ENCODE measurements at places on chromosomes 2 and 18. TPM values are rescaled to one million over a fixed set of nuclear protein-coding genes. Genes with fewer than 3 reads are reported as not detected.

GRCh38 chr2:180669016-180669415 lies 311.4 kb upstream of the UBE2E3 start:
- H3K4me1 ChIP-seq, result no peaks in the 10 kb centered on the region
- no peaks in the 10 kb centered on the region for H3K27me3 ChIP-seq
- no peak overlapping the region for H3K27ac ChIP-seq

GRCh38 chr18:56542476-56542875 lies 95.9 kb downstream of the TXNL1 start:
- H3K27ac ChIP-seq, result no peak overlapping the region
- no peaks in the 10 kb centered on the region for H3K27me3 ChIP-seq
- no peak overlapping the region for H3K4me3 ChIP-seq
- no peaks in the 10 kb centered on the region for H3K36me3 ChIP-seq

GRCh38 chr2:64303250-64303649 lies 150.7 kb upstream of the LGALSL start:
- H3K27me3 ChIP-seq, result no peaks in the 10 kb centered on the region
- no peaks in the 10 kb centered on the region for H3K36me3 ChIP-seq
- no peak overlapping the region for H3K4me3 ChIP-seq
- H3K4me1 ChIP-seq, result no peaks in the 10 kb centered on the region
- DNase-seq, result no peak

DNA sequence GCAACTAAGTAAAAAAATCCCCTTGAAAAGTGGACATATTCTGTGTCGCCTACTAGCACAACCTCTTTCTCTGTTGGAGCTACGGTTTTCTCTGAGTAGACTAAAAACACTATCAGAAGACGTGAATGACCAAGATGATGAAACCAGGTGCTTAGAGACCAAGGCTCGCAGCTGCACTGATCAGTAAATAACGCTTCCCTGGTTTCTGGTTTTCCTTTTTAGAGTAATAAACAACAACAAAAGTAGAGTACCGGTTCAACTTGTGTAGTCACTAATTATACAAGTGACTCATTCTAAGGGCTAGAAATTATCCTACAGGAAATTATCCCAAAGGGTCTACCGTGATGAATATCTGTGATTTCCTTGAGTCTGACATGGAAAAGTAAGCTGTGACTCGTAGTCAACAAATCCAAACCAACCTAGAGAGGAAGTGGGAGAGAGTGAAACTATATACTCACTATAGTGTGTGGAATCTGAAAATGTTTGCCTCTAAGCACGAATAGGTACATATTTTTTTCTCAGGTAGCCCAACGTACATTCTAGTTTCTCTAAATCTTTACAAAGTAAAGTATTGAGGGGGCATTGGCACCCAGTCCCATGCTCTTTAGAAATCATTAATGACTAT lies 17.8 kb downstream of the RASGRP3 start:
- peaks cover 18% of the 10 kb centered on the region for H3K4me1 ChIP-seq
- H3K27ac ChIP-seq, result no peak overlapping the region
- H3K27me3 ChIP-seq, result no peaks in the 10 kb centered on the region
- no peak overlapping the region for H3K4me3 ChIP-seq

DNA sequence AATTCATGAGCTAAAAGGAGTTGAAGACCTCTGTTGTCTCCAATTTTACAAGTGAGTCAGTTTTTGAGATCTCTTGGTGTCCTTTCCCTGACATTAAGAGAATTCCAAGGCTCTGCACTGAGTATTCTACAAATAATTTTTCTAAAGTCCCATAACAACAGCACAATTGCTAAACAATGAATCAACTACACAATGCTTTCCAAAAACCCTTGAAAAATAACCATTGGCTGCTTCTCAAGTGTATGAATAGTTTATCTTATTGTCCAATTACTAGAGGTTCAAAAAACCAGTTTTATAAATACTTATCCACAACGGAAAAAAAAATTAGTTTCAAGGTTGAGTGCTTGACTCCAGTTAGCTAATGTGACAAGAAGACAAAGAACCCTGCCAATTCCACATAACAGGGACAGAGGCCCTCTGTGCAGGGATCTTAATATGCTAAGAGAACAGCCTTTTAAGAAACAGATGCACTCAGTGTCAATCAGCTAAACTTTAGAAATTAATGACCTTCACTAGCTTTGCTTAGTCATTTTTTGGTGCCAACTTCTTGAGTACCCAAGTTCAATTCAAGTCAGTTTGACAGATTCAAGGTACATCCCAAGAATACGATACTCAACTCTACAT lies 266.6 kb upstream of the CYP26B1 start:
- H3K36me3 ChIP-seq, result no peaks in the 10 kb centered on the region
- H3K4me3 ChIP-seq, result no peak overlapping the region
- no peak for DNase-seq
- no peaks in the 10 kb centered on the region for H3K4me1 ChIP-seq
- peak overlapping the region; percentile 33 for H3K27ac ChIP-seq
- no peaks in the 10 kb centered on the region for H3K27me3 ChIP-seq

GRCh38 chr2:237859533-237860272 lies at the start of gene RAMP1:
Gene RAMP1, plus strand, starts transcription at chr2:237859623. Its CDS starts 53 bp downstream, at chr2:237859676.
- peaks cover 4% of the 10 kb centered on the region for H3K27me3 ChIP-seq
- H3K27ac ChIP-seq, result no peak within 1 kb of the TSS
- H3K4me1 ChIP-seq, result peaks cover 22% of the 10 kb centered on the region
- DNase-seq, result peak; percentile 76

DNA sequence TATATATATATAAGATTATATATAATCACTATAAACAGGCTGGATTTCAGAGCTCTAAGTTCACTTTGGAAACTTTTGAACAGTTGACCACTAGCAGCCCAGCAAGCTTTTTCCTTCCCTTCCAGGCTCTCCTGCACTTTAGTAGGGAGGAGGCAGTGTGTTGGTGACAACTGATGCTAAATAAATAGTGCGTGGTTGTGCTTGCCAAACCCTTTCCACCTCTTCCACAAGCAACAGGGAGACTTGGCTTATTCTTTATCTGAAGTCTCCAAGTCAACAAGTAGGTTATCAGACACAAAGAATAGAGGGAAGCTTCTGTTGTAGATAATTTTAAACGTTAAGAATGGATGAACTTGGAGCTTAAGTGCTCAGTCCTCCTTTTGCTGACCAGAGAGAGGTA lies 408.2 kb upstream of the HNRNPA3 start:
- no peaks in the 10 kb centered on the region for H3K27me3 ChIP-seq
- no peak overlapping the region for H3K27ac ChIP-seq
- no peaks in the 10 kb centered on the region for H3K4me1 ChIP-seq
- H3K36me3 ChIP-seq, result no peaks in the 10 kb centered on the region

DNA sequence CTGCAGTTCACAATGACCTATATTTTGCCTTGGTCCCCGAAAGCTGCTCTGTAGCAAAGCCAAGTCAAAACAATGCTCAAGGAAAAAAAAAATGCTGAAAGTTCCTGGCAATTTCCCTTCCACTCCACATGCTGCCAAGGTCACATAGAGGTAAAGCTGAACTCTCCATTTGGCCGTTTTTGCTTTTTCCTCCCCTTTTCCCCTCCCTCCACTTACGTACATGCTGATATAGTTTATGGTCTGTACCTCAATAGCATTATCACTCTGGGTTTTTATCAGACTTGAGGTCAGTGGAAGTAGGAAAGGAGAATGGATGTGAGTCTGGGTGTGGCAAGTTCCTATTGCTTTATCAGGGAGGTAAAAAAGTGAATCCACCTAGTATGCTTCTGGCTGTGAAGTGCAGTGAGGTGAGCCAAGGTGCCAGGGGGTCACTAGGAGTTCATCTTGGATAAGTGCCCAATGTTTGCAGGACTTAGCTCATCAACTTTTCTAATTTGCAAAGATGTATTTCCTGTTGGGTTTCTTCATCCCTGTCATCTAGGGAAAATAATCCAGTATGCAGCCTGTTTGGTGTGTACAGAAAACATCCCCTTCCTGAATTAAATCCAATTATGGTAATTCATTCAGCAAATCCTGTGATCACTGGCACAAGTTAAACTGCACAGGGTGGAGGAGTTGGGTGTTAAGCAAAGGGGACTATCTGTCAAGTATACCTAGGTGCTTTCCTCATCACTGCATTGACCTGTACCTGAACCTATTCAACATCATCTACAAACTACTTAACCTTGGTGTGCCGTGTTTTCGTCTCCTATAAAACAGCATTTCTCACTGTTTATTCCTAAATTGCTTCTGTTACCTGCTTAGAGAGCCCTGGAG lies 124.3 kb upstream of the CYP26B1 start:
- DNase-seq, result no peak
- H3K4me3 ChIP-seq, result no peak overlapping the region
- H3K36me3 ChIP-seq, result no peaks in the 10 kb centered on the region
- peaks cover 8% of the 10 kb centered on the region for H3K4me1 ChIP-seq
- H3K27me3 ChIP-seq, result no peaks in the 10 kb centered on the region

GRCh38 chr2:146806364-146807005 lies 1038.3 kb upstream of the ACVR2A start:
- H3K27ac ChIP-seq, result no peak overlapping the region
- no peaks in the 10 kb centered on the region for H3K27me3 ChIP-seq
- no peaks in the 10 kb centered on the region for H3K36me3 ChIP-seq
- H3K4me1 ChIP-seq, result no peaks in the 10 kb centered on the region

DNA sequence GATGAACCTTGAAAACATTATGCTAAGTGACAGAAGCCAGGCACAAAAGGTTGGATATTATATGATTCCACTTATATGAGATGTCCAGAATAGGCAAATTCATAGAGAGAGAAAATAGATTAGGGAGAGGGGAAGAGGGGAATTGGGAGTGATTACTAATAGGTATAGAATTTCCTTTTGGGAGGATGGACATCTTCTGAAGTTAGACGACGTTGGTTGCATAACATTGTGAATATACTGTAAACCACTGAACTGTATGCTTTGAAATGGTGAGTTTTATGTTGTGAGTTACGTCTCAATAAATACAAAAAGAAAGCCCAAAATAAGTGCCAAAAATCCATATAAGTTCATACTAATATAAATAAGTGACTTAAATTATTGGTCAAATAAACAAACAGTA lies 18.6 kb upstream of the CYP26B1 start:
- H3K27ac ChIP-seq, result no peak overlapping the region
- DNase-seq, result no peak
- H3K4me1 ChIP-seq, result no peaks in the 10 kb centered on the region
- H3K36me3 ChIP-seq, result no peaks in the 10 kb centered on the region
- no peaks in the 10 kb centered on the region for H3K27me3 ChIP-seq

- no peak for DNase-seq
- no peaks in the 10 kb centered on the region for H3K4me1 ChIP-seq
- H3K36me3 ChIP-seq, result no peaks in the 10 kb centered on the region
- no peak overlapping the region for H3K4me3 ChIP-seq
Measured at GRCh38 chr2:202680512-202680911, 45.7 kb downstream of the FAM117B start.

GRCh38 chr2:128984081-128984480 lies 665.4 kb upstream of the HS6ST1 start:
- no peak overlapping the region for H3K27ac ChIP-seq
- H3K27me3 ChIP-seq, result no peaks in the 10 kb centered on the region
- H3K36me3 ChIP-seq, result no peaks in the 10 kb centered on the region
- no peaks in the 10 kb centered on the region for H3K4me1 ChIP-seq

- H3K27me3 ChIP-seq, result no peaks in the 10 kb centered on the region
- H3K4me3 ChIP-seq, result no peak overlapping the region
- no peak overlapping the region for H3K27ac ChIP-seq
- no peaks in the 10 kb centered on the region for H3K36me3 ChIP-seq
- no peak for DNase-seq
Measured at GRCh38 chr18:40326985-40327384, 1628.0 kb upstream of the PIK3C3 start.

DNA sequence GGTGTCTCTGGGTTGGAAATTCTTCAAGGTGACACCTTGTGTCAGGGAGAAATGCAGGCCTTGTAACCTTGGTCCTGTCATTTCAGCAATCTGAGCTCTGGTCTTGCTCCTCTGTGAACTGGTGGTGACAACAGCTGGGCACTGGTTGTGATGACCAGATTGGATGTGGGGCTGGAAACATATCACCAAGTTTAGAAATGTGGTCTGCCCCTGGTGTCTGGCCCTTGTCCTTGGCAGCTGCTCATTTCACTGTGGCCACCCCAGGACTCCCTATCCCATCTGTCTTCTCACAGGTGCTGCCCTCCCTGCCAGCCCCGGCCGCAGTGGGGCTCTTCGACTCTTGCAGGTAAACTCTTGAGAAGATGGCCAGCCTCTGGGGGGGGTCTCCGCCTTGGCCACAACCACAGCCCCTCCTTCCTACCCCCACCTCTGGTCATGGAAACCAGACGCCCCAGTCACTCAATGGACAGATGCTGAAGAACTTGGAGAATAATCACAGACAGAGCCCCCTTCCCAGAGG lies 20.7 kb downstream of the SIX3 start:
- no peak overlapping the region for H3K27ac ChIP-seq
- H3K36me3 ChIP-seq, result no peaks in the 10 kb centered on the region
- H3K27me3 ChIP-seq, result no peaks in the 10 kb centered on the region
- DNase-seq, result no peak

- peak overlapping the region; percentile 2 for H3K4me3 ChIP-seq
- no peak overlapping the region for H3K27ac ChIP-seq
- peak; percentile 42 for DNase-seq
- no peaks in the 10 kb centered on the region for H3K36me3 ChIP-seq
- H3K4me1 ChIP-seq, result peaks cover 15% of the 10 kb centered on the region
- H3K27me3 ChIP-seq, result no peaks in the 10 kb centered on the region
Measured at GRCh38 chr2:101205521-101206479, 46.9 kb upstream of the CNOT11 start.

GRCh38 chr2:26700078-26700477 lies 7.6 kb downstream of the KCNK3 start:
- H3K27me3 ChIP-seq, result no peaks in the 10 kb centered on the region
- no peaks in the 10 kb centered on the region for H3K36me3 ChIP-seq
- DNase-seq, result no peak
- H3K27ac ChIP-seq, result no peak overlapping the region
- H3K4me1 ChIP-seq, result no peaks in the 10 kb centered on the region
- H3K4me3 ChIP-seq, result no peak overlapping the region

- no peak overlapping the region for H3K27ac ChIP-seq
- DNase-seq, result no peak
- H3K4me1 ChIP-seq, result no peaks in the 10 kb centered on the region
- no peaks in the 10 kb centered on the region for H3K36me3 ChIP-seq
- H3K4me3 ChIP-seq, result no peak overlapping the region
Measured at GRCh38 chr2:214574084-214574781, 163.4 kb downstream of the VWC2L start.

DNA sequence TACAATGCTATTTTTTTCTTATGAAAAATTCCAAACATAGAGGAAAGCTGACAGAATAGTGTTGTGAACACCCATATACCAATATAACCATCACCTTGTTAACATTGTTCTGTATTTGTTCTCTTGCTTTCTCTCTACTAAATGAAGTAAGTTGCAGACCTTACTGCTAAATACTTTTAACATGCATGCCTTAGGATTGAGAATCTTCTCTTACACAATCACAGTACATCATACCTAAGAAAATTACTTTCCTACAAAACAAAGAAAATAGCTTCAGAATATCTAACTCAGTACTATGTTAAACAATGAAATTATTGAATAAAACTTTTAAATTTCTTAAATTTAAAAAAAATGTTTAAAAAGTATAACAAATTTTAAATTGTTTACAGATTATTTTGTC lies 136.5 kb downstream of the UBR3 start:
- H3K36me3 ChIP-seq, result no peaks in the 10 kb centered on the region
- no peak overlapping the region for H3K4me3 ChIP-seq
- no peaks in the 10 kb centered on the region for H3K27me3 ChIP-seq
- DNase-seq, result no peak
- H3K4me1 ChIP-seq, result no peaks in the 10 kb centered on the region

The NMUR1 gene
- total RNA-seq, result 0.96 TPM

The WNT6 gene
- total RNA-seq, result not detected

The SUCLG1 gene
- total RNA-seq, result 62.2 TPM

The IL1R2 gene
- total RNA-seq, result 4.9 TPM

The NEUROD1 gene
- not detected for total RNA-seq

The CRYGA gene
- total RNA-seq, result not detected

The KRCC1 gene
- total RNA-seq, result 19.7 TPM

The CCL20 gene
- 1.9 TPM for total RNA-seq

The ELOA2 gene
- not detected for total RNA-seq

The SLC4A3 gene
- 5.7 TPM for total RNA-seq

The GRHL1 gene
- 2.4 TPM for total RNA-seq

The CNTNAP5 gene
- not detected for total RNA-seq

The SANBR gene
- 16.2 TPM for total RNA-seq

The LAMA1 gene
- 2.4 TPM for total RNA-seq

The OTOS gene
- total RNA-seq, result not detected
